ENCODE measurements at places on chromosomes 7 and 10.

DNA sequence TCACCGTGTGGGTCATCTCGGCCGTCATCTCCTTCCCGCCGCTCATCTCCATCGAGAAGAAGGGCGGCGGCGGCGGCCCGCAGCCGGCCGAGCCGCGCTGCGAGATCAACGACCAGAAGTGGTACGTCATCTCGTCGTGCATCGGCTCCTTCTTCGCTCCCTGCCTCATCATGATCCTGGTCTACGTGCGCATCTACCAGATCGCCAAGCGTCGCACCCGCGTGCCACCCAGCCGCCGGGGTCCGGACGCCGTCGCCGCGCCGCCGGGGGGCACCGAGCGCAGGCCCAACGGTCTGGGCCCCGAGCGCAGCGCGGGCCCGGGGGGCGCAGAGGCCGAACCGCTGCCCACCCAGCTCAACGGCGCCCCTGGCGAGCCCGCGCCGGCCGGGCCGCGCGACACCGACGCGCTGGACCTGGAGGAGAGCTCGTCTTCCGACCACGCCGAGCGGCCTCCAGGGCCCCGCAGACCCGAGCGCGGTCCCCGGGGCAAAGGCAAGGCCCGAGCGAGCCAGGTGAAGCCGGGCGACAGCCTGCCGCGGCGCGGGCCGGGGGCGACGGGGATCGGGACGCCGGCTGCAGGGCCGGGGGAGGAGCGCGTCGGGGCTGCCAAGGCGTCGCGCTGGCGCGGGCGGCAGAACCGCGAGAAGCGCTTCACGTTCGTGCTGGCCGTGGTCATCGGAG, 1.8 kb downstream of the ADRA2A start:
- no peak for DNase-seq

DNA sequence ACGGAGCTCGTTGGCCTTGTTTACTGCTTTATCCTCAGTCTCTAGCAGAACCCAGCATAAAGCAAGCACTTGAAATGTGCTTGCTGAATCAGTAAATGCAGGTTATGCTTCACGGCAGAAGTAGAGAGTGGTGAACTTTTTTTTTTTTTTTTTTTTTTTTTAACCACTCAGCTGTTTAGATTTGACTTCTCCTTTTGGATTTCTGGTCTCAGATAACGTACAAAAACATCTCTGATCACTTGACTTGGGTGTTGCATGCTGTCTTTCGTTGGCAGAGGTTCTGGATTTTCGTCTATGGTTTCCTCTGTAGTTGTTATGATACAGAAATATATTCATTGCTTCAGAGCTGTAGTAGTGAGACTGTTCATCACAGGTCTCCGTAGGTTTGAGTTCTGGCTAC, 242.5 kb upstream of the HABP2 start:
- no peak for DNase-seq

DNA sequence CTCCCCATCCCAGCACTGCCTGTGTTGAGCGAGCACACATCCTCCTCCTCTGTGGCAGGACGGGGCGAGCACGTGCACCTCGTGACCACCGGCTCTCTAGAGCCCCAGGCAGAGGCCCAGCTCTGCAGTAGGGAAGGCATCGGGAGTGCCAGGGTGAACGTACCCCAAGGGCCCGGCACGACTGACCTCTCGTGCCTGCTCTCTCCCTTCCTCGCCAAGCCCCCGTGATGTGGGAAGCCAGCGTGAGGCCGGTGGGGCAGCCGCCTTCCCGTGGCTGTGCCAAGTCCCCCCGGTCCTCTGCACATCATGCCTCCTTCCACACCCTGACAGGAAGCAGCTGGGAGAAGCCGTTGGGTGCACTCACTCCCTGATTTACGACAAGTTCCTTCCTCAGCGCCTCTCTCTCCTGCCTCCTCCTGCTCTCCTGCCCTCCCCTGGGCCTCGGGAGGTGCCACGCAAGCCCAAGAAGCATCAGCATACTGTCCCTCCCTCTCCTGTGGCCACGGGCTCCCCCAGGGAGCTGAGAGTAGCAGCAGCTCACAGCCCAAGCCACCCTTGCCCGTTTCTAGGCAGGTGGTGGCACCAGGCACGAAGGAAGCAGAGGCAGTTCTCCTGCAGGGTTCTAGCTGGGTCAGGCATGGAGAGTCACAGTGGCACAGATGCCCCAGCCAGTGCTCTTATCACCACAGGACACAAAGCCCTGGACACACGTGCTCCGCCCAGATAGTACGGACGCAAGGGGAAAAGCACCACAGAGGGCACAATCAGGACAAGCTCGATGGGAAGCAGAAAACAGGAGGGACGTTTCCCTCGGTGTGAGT, 47.0 kb downstream of the AMZ1 start:
- no peak for DNase-seq

- no peak for DNase-seq
Measured at GRCh38 chr10:125056161-125057132, 103.9 kb downstream of the CTBP2 start.

GRCh38 chr7:150978126-150978789, at the start of gene KCNH2:
KCNH2 (minus strand) TSS chr7:150978321; CDS start chr7:150977913, 408 bp downstream.
- DNase-seq, result peak; percentile 56

DNA sequence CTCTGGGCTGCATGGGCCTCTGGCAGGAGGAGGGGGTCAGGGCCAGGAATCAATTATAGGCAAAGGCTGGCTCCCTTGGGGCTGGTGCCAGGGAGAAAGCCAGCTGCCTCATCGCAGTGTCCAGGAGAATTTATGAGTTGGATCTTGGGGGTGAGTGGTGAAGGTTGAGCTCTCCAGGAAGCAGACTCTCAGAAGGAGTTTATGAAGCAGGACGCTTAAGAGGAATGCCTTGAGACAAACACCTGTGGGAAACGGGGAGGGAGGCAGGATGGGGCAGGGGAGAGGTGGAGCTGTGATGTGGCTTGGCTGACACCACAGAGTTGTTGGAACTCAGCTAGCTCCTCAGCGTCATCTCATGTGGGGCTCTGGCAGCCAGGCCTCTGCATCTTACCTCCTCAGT, 428.5 kb downstream of the RPS24 start:
- DNase-seq, result no peak

DNA sequence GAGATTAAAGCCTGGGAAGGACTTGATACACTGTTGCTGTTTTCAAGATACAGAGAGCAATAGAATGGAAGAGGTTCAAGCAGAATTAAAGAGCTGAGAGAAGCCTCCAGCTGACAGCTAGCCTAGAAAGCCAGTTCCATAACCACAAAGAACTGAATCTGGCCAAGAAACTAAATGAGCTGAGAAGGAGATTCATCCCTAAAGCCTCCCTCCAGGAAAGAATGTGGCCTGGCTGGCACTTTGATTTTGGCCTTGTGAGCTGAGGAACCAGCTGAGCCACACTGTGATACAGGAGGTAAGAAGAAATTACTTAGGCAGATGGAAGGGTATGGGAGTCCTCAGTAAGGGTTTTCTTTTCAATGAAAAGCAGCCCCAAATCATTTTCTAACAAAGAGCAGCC, 324.1 kb downstream of the PHF14 start:
- DNase-seq, result no peak

GRCh38 chr10:71132321-71132810, 80.0 kb upstream of the UNC5B start:
- no peak for DNase-seq

GRCh38 chr10:33155720-33156638, 178.5 kb downstream of the NRP1 start:
- no peak for DNase-seq

DNA sequence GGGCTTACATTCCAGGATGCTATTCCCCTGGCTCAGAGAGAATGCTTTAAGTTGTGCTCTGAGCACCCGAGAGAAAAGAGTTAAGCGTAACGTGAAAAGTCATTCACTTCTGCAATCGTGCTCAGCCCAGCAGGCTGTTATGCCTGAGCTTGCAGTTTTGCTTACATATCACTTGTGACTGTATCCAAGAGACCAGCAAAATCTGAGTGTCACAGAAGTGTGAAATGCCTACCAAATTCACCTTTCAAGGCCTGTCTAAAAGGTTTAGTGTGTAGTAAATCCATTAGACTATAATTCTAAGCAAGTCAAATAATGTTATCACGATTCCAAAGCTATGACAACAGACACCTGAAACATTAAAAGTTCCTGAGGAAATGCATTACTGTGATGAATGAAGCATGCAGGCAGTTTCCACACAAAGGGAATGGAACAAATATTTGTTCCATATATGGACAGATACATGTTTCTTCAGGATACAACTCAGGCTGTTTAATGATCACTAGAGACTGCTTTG, 20.1 kb downstream of the ITGB1 start:
- DNase-seq, result no peak

- DNase-seq, result no peak
Measured at GRCh38 chr7:4707217-4707741, 25.2 kb downstream of the FOXK1 start.

DNA sequence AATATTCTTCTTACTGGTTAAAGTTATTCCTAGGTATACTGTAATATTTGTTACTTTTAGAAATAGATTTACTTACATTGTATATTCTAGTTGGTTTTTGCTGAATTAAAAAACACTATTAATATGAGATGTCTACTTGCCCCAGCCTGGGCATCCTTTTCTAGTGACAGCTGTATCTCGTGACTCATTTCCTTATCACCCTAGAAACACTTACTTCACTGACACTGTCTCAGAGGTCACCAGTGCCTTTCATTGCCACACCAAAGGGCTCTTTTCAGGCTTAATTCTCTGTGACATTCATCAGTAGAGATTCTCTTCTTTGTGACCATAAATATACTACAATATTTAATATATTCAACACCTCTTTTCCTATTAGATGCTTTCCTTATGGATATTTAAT, 194.7 kb downstream of the GALNT17 start:
- DNase-seq, result no peak

DNA sequence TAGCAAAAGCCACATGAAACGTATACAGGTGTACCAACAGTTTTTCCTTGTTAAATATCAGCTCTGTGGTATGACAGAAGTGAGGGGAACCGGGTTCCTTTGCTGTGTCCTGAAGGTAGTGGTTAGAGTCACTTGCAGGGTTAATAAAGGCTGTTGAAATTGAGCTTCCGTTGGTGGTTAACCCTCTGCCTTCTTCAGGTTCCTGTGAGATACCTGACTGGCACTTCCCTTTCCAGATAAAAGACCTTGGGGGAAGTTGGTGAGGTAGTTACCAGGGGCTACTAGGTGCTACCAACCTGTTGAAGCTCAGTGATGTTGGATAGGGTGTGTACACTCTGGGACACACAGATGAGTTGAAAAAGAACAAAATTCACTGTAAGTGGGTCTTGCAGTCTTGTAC, 384.1 kb downstream of the GATA3 start:
- no peak for DNase-seq

GRCh38 chr7:127946847-127947246, 84.4 kb downstream of the LRRC4 start:
- DNase-seq, result no peak

- no peak for DNase-seq
Measured at GRCh38 chr7:46486256-46487206, 565.5 kb upstream of the IGFBP3 start.

DNA sequence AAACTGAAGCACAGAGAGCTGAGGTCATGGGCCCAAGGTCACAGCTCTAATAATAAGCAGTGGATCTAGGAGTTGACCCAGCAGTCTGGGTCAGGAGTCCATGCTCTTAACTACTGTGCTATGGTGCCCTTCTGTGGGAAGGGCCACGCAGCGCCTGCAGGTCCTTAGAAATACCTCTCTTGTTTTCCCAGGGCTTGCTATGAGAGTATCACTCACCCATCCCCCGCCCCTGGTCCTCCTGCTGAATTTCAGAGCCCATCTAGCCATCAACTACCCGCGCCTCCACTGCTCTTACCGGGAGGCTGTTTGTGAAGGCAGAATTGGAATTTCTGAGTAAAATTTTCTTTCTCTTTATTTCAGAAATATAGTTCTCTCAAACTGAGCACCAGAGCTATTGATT, 27.3 kb upstream of the CRHR2 start:
- no peak for DNase-seq

DNA sequence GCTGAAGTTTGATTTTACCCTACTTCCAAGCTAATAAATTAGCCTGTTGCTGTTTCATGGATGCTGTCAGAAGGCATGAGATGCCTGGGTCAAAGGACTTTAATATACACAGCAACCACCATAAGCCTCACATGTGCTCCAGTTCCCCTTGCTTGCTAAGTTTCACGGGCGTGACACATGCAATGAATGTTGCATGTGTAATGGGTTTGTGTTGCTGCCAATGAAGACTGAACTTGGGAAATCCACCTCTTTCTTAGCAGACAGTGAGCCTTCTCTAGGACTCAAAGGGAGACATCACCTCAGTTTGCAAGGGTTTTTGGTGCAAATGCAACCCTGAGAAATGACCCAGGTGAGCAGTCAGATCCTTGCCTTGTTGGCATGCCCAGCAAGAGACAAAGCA, 505.5 kb upstream of the PODXL start:
- no peak for DNase-seq

Data from progenitor cell of endocrine pancreas (in vitro differentiated cells).